ENCODE measurements at places on chromosomes 5 and 9.

DNA sequence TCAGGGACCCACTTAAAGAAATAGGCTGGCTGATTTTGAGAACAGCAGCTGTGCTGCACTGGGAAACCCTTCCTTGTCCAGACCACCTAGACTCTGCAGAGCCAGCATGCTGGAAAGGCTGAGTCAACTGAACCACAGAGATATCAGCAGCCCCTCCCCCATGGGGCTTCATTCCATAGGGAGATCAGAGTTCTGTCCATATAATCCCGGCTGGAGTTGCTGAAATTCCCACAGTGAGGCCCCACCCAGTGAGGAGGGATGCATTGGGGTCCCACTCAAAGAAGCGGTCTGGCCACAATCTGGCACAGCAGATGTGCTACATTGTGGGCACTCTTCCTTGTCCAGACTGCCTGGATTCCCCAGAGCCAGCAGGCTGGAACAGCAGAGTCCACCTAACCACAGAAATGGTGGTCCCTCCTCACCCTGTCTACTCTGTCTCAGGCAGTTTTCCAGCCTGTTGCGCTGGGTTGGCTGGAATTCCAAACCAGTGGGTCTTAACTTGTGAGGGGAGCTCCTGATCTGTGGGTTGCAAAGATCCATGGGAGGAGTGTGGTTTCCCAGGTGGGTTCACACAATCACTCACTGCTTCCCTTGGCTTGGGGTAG lies 127.1 kb downstream of the RNF180 start:
- no peak for DNase-seq

DNA sequence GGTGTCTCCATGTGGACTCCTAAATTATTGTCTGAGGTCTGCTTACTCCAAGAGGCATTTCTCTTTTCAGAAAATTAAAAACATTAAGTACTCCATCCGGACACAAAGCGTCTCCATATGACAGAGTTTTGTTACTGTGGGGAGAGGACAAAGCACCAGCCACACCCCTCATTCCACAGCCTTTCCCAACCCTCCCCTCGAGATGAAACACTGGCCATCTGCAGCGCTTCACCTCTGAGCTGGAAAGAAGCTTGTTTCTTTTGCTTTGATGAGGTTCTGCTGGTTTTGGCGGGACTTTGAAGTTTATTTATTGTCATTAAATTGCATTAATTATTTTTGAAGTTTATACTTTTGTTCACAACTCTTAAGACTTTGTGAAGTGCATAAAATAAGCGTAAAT lies 27.6 kb upstream of the NKD2 start:
- no peak for DNase-seq

DNA sequence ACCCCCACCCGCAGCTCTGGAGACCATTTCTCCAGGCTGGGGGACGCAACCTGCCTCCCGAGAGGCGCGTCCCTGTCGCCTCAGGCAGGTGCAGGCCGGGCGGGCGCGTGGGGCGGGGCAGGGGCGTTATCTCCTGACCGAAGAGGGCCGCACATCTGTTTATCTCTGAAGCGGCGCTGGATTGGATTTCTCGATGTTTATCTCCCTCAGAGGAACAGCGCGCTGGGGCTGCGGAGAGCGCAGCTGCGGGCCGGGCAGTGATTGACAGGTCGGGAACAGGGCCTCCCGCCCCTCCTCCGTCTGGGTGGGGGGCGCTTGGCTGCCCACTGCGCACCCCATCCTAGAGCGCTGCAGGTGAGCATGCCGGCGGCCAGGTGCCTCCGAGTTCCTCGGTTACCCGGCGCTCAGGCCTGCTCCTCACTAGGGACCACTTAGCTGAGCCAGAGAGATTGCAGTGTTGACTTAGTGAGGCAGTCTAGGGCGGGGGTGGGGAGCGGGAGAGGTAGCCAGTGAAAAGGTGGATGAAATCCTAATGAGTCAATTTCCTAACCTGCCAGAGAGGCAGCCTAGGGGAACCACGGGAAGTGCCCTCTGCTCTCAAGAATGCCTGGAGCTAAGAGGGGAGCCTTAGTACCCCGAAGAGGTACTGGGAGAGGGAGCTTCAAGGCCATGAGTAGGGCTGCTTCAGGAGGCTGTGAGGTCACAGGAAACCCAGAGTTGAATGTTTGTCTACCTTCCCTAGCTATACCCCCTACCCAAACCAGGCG lies 39.6 kb upstream of the TIFAB start:
- no peak for DNase-seq

- DNase-seq, result no peak
These were observed 64.5 kb downstream of the C9orf152 start for GRCh38 chr9:110143485-110143884.

DNA sequence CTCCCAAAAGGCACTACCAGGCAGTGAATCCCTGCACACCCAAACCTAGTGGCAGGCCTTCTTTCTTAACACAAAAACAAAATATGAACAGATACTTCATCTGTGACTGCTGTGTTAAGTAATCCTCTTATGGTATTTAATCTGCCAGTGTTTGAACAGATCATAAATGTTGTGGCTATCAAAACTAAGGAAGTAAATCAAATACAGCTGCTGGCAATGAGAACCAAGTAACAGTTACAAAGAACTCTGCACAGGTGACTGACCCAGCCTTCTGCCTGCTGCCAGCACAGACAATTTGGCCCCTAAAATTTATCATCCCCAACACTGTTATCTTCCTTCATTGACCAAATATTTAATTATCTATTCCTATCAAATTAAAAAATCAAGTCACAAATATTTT lies 78.0 kb downstream of the GNAQ start:
- DNase-seq, result no peak

GRCh38 chr5:79513704-79514390 lies at the start of gene HOMER1:
TSS of gene HOMER1 (minus strand) at chr5:79514134. CDS start at chr5:79512774, 1,360 bp downstream.
- DNase-seq, result peak; percentile 35

DNA sequence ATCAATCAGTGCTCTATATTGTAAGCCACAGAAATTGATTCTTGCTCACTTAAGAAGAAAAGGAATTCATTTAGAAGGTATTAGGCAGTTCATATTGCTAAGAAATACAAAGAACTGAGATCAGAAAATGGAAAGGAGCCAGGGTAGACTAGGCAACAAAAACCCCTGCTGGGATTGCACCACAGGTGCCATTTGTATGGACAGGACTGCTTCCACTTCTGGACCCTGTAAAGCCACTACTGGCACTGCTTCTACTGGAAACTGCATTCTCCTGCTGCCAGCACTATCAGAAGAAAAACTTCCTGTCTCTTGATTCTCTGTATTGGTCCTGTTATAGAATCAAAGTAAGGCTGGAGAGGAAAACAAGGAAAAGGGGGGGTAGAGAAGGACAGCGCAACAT lies 45.9 kb downstream of the CERT1 start:
- DNase-seq, result no peak
